Effector CD8-positive, alpha-beta T cell (primary cell): ENCODE measurements at places on chromosomes 11 and 22.

DNA sequence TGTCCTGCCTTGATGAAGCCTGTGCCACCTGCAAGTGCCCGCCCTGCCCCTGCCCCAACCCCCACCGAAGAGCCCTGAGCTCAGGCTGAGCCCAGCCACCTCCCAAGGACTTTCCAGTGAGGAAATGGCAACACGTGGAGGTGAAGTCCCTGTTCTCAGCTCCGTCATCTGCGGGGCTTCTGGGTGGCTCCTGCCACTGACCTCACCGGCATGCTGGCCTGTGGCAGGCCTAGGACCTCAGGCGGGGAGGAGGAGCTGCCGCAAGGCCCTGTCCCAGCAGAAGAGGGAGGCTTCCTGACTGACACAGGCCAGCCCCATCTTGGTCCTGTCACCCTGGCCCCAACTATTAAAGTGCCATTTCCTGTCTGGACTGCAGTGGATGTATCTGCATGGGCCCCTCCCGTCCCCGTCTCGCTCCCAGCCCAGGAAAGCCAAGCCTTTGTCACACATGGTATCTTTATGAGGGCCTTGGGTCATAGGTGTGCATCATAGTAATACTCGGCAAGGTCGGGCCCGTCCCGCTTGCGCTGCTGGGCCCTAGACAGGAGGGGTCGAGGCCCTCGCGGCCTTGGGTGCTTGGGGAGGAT, 882 bp downstream of the FREY1 start:
- DNase-seq: no peak

- DNase-seq: no peak
Measured at GRCh38 chr11:21411104-21411503, 741.7 kb downstream of the NELL1 start.

DNA sequence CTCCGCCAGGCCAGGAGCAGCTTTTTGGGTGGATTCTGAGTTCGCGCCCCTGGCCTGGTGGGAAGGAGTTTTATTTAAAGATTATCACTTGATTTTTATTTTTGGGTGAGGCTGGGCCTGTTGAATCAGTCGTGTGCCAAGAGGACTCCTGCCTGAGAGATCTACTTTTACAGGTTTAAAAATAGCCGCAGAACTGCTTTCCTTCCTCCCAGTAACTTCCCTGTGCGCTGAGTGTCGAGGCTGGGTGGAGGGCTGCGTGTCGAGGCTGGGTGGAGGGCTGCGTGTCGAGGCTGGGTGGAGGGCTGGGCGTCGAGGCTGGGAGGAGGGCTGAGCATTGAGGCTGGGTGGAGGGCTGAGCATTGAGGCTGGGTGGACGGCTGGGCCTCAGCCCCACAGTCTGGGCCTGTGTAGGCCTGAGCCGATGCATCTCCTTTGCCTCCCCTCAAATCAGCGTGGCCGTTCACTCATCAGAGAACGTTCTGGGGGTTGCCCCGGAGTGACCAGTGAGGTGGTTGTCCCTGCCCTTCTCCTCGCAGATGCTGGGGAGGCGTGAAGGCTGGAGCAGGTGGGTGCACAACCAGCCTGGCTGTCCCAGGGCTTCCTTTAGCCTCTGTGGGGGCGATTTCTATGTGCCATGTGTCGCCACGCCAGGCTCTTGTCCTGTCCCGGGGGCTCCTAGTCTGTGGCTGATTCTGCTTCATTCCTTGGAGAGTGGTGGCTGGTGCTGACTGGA, 30.1 kb downstream of the GRAMD4 start:
- DNase-seq: no peak

- peak; percentile 33 for DNase-seq
Measured at GRCh38 chr11:46361283-46362155, 14.3 kb downstream of the DGKZ start.
